Bone marrow (tissue), 2 donors: ENCODE measurements at places on chromosomes 3 and 15.

DNA sequence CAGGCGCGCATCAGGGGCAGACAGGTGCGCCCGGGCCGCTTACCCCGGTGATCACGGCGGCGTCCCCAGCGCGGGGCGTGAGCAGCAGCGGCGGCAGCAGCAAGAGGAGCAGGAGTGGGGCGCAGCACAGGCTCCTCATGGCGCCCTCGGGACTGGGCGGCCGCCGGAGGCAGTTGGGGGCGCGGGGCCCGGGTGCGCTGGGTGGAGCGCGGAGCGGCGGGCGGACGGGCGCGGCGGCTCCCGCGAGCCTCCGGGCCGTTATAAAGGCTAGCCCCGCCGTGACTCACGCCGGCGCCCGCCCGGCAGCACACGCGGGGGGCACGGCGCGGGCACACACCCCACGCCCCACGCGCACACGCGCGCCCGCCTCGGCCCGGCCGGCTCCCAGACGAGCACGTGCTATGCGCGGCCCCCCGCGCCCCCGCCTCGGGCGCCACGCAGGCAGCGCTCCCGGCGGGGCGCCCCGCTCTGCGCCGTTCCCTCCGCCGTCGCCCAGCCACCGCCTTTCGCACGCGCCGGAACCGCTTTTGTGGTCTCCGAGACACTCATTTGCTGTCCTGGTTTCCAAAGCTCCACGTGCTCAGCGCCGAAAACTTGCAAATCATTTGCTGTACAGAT lies at the start of gene PROK2:
Gene PROK2, minus strand, starts transcription at position 235 of the 618 bp plus-strand sequence. Its CDS starts 96 bp downstream, at position 139.
- peak; percentile 25 for DNase-seq

DNA sequence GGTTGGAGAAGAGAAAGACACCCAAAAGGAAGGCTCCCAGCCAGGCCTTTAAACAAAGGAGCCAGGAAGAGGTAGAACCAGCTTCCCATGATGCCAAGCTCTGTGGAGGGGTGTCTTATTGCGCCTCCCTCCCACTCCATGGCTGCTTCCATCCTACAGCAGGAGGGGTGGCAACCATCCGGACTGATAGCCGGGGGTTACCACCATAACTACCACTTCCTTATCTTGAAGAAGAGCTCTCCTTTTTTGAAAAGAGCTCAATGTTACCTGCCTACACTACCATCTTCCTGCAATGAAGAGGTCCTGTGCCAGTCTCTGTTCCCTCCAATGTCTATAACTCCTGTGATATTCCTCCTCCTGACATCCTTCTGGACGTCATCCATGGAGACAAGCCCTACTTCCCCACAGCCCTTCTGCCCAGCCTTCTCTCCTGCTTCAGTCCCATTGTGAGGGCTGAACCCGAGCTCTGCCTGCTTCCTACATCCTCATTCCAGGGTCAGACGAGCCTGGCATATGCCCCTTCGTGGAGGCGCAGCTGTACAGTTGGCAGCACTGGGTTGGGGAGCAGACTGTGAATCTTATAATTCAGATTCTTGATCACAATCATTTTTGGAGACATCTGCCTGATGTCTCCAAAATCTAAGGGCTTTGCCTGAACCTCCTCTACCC lies 8.5 kb downstream of the CCDC9B start:
- DNase-seq, result no peak

GRCh38 chr3:132854856-132855535 lies 132.8 kb upstream of the NPHP3 start:
- DNase-seq, result no peak

GRCh38 chr3:6791161-6791560 lies 69.8 kb upstream of the GRM7 start:
- DNase-seq, result no peak

GRCh38 chr3:43892526-43892925 lies 201.8 kb downstream of the ABHD5 start:
- DNase-seq, result no peak

DNA sequence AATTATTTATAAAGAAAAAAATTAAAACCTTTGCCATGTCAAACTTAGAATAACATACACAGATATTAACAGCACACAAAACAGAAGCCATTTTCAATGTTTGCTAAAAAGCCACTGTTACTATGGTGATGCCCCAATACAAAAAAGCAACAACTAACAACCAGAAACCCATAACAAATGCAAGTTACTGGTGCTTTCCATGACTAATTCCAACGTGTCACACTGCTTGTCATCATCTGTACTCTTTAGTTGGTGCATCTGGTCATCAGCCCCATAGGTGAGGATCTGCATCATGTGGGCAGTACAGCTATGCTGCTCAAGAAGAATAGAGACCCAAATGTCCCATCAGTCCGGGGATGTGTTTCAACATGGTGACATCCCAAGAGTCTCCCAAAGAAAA lies 52.8 kb downstream of the ATP8B4 start:
- peak; percentile 38 for DNase-seq

- DNase-seq, result no peak
These were observed 55.2 kb downstream of the HMG20A start for GRCh38 chr15:77475898-77476297.

GRCh38 chr3:34073111-34073510 lies 274.7 kb downstream of the PDCD6IP start:
- no peak for DNase-seq

GRCh38 chr15:95590533-95591044 lies 739.9 kb upstream of the NR2F2 start:
- DNase-seq, result no peak

DNA sequence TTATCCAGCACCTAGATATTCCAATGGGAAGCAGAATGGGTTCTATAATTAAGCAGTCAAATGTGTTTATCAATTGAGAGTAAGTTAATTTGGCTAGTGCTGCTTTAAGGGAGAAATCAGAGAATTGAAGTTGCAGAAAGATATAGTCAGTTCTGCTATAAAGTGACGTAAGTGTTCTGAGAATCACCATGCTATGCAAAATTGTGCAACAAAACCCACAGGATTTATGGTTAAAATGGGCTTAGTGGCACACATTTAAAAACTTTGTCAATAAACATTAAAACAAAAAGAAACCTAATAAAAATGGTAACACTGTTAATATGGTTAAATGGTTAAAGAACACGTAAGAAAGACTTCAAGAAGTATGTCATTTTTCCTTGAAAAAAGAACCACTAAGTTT lies 74.5 kb downstream of the TMEM108 start:
- DNase-seq, result no peak

DNA sequence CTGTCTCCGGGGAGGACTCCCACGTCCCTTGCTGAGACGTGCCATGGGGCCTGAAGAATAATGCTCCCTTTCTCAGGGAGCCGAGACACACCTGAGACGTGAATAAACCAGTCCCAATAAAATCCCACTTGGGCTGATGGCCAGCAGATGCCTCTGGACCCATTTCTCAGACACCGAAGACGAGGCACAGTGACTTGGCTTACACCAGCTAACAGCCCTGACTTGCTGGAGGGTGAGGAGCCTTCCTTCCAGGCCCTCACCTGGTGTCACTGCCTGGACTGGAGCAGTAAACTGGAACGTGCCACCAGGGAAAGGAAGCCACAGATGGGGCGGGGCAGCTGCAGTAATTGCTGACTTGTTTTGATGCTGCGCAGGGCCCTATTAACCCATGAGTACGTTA lies 189.7 kb downstream of the PDZRN3 start:
- DNase-seq, result no peak
